NCI-H2107 (cell line): ENCODE measurements at places on chromosomes 2 and 18.

DNA sequence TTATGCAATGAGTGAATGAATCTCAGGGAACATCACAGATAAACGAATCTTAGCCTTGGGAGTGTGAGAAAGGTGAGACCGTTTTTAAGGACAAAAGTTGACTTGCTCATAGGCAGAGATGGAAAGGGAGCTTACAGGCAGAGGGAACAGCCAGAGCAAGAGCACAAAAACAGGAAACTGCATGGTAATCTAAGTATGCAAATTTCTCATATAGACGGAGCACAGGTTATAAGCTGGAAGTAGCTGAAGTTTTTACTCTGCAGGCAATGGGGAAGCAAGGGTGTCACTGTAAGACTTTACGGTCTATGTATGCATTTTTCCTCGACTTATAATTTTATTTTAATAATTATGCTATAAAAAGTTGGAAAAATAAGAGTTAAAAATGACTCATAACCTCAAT is 44.8 kb upstream of the STRN start:
- no peak for DNase-seq

- no peak for DNase-seq
Observed at GRCh38 chr2:218889937-218890336, 9.3 kb downstream of the WNT10A start.

DNA sequence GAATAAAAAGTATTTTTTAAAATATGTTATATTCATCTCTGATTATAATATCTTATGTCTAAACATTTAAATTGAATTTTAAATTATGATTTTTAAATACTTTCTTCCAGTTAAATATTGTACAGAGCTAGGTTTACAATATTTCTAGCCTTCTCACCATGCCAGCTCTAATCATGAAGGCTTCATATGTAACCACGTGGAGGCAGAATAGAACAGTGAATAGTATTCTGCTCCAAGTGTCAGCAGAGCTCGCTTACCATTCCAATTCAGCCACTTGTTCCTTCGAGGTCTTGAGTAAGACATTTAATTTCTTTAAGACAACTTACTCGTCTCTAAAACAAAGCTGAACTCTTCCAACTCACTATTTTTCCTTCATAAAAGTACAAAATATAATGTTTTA is 871.8 kb downstream of the SUCLG1 start:
- DNase-seq: no peak

DNA sequence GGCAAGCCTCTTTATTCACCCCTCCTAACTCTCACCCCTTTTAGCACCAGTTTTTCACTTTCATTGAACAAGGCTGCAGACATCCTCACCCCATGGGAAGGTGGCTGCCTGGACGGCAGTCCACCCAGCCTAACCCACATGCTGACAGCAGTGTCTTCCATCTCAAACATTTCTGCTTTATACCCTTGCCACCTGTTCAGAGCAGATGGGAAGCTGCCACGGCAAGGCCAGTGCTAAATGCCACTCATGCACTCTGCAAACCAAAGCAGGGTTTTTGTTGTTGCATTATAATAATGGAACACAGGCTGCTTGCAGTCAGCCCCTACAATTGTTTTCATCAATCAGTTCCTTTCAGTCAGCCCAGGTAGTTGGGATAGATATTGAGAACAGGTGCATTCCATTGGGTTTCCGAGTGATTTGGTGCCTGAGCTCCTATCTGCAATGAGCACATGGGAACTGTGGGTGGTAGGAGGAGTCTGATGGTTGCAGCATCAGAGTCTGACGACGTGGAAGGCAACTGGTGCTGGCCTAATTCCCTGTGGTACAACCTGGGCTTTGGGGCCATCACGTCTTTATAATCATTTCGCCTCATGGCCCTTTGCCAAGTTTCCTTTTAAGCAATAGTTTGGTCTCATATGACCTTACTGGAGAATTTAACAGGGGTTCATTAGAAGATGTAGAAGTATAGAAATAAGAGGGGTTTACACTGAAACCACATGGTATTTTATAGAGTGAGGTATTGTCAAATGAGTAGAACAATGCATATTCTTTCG is 252.5 kb upstream of the SP5 start:
- no peak for DNase-seq

GRCh38 chr2:5474716-5475115 is 217.5 kb upstream of the SOX11 start:
- peak; percentile 44 for DNase-seq

GRCh38 chr2:222232839-222233238 is 66.0 kb downstream of the PAX3 start:
- no peak for DNase-seq

GRCh38 chr2:71156573-71156972 is 26.1 kb downstream of the MPHOSPH10 start:
- DNase-seq: peak; percentile 8

- DNase-seq: no peak
Observed at GRCh38 chr2:38265461-38265860, 111.6 kb downstream of the ATL2 start.

DNA sequence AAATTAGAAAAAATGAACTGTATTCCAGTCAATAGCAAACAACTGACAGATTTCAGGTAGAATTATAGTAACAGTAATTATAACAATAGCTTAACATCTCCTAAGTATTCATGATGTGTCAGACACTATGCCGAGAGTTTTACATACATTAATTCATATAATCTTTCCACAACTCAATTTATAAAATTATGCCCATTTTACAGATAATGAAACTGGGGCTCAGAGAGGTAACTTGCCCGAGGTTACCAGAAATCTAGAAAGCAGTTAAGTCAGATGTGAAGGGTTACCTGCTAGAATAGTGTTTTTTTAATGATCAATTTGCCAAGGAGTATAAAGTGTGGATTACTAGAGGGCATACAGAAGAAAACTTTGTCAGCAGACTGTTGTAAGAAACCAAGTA is 12.2 kb downstream of the NBAS start:
- no peak for DNase-seq

- DNase-seq: no peak
Observed at GRCh38 chr2:221600388-221600787, 28.3 kb upstream of the EPHA4 start.

DNA sequence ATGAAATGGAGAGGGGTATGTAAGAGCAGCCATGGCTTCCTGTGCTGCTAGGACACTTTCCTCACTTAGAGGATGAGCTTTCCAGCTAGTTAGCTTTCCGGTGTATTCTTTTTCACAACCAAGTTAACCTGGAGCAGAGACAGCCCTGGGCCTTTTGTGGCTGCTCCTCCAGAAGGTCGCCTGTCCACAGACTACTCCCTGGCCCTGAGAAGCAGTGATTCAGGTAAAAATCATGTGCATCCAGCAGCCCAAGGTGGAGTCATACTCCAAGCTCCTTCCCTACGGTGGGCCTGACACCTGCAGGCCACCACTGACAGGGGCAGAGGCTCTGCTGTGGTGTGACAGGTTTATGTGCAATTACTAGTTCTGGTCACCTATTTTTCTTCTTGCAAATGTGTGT is 187.2 kb downstream of the ANKRD30B start:
- no peak for DNase-seq

DNA sequence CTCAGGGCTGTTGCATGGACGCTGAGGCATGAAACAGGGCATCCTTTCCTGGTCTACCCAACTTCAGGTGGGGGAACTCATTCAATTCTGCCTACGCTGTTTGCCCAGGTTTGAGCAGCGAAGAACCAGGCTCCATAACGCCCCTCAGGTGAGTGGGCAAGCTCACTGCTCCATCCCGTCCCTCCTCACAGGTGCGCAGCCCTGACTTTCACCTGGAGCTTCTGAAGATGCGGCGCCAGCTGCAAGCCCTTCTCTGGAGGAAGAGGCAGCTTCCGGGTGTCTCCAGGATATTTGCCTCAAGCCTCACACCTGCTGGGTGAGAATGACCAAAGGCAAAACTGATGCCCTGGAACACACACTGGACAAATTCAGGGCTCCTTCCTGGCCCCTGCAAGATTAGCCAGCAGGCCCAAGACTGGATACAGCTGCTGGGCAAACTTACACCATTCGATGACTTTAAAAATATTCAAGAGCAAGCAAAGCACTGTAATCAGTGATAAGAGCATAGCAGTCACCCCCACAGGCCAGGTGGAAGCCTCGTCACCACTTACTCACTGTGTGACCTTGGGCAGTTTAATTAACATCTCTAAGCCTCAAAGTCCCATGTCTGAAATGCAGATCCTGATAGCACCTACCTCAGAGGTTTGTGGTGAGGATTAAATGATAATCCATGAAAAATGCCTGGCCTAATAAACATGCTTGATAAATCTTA is 97.7 kb downstream of the GYPC start:
- DNase-seq: no peak

DNA sequence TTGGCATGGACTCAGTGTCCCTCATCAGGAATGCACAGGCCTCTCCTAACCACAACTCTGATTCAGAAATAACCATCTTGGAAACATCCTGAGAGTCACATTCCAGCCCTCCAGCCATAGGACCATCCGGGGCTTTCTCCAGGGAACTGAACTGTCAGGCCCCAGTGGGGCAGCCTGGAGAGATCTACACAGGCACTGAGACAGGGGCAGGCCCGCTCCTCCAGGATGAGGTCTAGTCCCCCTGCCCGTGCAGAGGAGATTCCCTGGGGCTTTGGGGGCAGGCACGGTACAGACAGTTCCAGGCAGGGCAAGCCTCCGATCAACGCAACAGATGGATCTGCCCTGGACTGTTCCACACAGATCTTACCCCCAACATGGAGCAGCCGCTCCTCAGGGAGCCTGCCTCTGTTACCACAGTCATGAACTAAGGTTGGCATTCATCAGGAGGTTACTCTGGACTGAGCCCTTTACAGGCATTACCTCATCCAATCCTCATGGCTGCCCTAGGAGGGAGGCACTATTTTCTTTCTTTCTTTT is 12.0 kb downstream of the KCNK3 start:
- DNase-seq: no peak

GRCh38 chr18:46174342-46175041 is 70.3 kb downstream of the HAUS1 start:
- DNase-seq: no peak

DNA sequence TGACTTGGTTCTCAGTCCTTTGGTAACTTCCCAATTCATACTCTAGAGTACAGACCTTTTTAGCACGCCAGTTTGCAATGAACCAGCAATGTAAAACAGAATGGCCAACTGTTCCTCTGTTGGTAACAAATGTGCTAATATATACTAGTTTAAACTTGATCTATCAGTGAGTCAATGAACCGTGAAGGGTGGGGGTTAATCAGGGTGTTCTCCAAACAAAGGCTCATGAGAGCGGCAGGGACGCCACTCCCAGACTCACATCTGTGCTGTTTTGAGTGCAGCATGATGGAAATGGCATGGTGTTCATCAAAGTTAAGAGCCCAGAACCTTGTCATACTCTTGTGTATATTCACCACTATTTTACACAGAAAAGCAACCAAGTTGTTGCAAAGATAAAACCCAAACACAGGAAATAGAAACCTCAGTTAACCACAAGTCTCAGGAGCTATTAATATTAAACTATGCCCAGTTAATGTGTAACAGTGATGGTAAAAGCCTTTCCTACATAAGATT is 70.3 kb downstream of the CERKL start:
- no peak for DNase-seq

DNA sequence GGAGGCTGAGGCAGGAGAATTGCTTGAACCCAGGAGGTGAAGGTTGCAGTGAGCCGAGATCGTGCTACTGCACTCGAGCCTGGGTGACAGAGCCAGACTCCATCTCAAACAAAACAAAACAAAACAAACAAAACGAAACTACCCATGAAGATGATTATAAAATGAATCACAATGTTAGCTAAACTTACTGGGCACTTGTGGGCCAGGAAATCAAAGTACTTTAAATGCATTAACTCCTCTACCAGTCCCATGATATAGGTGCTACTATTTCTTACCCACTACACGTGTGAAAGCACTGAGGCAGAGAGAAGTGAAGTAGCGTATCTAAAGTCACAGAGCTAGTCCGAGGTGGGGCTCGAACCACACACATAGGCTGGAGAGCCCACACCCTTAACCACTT is 53.6 kb downstream of the POLE4 start:
- DNase-seq: no peak

DNA sequence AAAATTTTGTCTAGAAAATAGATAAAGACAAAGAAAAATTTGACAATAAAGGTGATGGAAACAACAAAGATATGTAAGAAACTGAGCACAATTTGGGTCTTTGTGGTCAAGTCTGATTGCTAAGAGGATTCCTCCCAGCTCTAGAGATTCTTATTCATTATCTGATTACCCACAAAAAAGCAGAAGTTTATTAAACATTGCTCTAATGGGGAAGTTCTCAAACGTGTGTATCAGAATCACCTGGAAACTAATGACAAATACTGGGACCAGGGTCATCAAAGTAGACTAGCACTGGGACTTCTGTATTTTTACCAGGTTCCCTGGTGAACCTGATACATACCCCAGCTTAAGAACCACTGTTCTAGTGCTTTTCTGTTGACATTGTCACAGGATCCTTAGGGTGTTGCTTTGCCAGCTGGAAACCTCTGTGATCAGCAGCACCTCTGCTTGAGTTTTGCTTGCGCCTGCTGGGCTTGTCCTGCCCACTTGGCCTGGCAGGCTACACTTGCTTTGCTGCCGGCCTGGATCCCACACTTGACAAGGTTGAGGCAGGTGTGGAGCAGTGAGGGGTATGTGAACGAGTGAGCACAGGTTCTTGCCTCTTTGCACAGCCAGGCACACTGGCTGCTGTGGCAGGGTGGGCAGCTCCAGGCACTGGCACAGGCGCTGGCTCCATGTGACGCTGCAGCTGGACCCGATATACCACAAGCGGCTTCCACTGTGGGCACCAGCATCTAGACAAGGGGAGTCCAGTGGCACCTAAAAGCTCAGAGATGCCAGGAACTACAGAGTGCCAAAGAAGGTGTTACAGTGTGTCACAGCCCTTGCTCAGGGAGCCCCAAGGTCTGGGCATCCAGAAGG is 6.2 kb upstream of the GORASP2 start:
- no peak for DNase-seq

DNA sequence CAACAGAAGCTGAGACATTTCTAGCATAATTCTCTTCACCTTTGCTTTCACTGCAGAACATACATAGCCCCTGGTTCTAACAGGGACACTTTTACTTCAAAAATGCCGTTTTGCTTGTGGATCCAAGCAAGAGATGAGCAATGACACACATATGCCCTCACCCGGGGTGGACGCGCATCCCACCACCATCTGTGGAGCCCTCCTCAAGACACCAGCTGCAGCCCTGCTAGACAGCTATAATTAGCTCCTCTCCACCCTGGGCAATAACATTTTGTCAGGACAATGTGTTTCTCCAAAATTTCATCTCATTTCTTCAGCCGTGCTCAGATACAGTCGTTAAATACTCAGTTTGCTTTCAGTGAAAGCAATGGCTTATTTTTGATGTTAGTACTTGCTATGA is 368.7 kb upstream of the RAB6C start:
- no peak for DNase-seq

DNA sequence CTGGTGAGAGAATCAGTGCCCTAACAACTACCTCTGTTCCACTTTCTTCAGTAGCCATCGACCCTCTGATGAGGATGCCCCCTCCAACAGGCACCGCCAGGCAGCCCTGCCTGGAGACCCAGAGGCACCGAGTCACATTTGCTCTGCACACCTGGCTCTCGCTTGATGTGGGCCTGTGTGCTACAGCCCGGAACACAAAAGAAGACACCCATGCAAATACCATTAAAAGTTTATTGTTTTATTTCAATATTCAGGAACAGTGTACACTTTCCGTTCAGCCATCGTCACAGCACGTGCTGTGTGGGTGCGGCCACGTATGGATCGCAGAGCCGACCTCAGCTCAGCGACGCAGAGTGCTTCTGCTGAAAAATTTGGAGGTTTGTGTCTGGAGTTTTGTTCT is 154.0 kb downstream of the MBP start:
- no peak for DNase-seq
